ENCODE measurements at places on chromosomes 4 and X.

DNA sequence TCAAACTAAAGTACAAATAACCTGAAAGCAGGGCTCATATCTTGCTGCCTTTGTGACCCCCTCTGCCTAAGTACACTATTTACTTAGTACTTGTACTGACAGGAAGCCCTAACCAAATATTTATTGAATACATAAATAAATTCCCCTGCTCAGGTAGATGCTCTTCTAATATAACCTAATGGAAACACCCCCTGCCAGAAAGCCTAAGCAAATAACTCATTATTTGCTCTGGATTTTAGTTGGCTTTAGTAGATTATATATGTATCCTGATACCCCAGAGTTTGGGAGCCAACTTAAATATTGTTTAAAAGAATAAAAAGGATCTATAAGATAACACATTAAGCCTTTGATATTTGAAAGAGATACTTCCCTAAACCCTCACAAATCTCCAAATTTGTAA, 318.2 kb downstream of the PPP1R2C start:
- no peak for DNase-seq

DNA sequence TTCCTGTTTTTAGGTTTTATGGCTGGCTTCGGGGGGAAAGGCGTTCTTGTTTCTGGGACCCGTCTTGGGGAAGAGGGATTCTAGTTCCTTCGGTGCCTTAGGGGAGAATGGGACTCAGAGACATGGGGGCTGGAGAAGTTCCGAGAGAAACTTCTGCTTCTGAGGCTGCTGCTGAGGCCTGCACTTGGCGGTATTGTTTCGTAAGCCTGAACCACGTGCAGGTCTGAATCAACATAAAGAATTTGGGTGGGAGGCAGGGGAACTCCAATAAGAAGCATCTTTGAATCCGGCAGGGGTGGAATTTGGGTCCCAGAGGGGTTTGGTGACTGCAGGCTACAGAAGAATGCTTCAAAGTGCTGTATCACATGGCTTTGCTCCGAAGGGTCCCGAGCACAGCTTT, 15.1 kb downstream of the XG start:
- no peak for DNase-seq

DNA sequence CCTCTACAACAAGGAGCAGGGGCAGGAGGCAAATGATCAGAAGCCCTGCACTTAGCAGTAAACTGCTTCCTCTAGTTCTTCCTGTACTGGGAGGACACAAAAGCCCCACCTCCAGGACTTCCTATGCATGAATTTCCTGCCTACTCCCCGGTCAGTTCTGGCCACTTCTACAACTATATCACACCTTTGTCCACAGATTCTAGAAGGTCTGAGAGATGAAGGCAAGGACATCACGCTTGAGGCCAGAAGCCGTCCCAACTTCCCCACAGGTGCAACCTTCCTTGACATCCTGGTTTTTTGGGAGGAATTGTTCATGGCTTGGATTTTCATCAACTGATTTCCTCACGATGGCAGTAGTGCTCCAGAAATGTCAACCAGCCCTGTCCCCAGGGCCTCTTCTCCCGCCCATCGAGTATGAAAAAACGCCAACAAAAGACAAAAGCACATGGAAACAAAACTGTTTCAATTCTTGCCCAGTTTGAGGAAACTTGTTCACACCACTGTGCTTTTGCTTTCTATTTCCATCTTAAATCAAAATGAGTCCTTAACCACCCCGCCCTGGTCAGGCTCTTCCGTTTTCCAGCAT, 206.5 kb upstream of the STK26 start:
- no peak for DNase-seq

- DNase-seq = no peak
These were observed 1348.0 kb downstream of the RAPGEF2 start for GRCh38 chr4:160450876-160451275.

DNA sequence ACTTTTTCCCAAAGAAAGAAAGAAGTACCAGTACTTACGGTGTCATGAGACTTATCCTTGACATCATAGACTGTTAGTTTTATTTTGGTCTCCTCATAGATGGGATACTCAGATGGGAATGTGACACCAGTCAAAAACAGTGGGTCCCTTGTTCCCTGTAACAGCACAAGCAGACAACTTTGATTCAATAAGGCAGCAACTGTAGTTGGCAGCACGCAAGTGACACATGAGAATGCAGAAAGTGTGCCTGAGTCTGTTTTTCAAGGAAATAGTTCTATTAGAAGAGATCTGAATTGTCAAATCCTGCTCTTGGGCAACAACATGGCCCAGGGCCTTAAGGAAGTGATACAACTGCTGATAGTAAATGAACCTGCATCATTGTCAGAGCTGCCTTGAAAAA, 443.2 kb downstream of the INPP4B start:
- no peak for DNase-seq

GRCh38 chr4:62627141-62627540, 1427.0 kb downstream of the ADGRL3 start:
- DNase-seq = no peak

GRCh38 chrX:9308426-9308825, 156.4 kb upstream of the TBL1X start:
- no peak for DNase-seq

- DNase-seq = no peak
These were observed 288.4 kb downstream of the KLHL4 start for GRCh38 chrX:87805829-87806490.

GRCh38 chr4:123113155-123113554, 190.8 kb upstream of the NUDT6 start:
- DNase-seq = no peak

- no peak for DNase-seq
These were observed 214.2 kb downstream of the RBMX2 start for GRCh38 chrX:130615941-130616340.
